Spinal cord (tissue), 10 donors: ENCODE measurements at places on chromosomes 3 and 15.

GRCh38 chr15:99669250-99669649 is 64.0 kb downstream of the LYSMD4 start:
- no peak for DNase-seq

- no peak for DNase-seq
Observed at GRCh38 chr15:96183514-96183850, 147.0 kb upstream of the NR2F2 start.

DNA sequence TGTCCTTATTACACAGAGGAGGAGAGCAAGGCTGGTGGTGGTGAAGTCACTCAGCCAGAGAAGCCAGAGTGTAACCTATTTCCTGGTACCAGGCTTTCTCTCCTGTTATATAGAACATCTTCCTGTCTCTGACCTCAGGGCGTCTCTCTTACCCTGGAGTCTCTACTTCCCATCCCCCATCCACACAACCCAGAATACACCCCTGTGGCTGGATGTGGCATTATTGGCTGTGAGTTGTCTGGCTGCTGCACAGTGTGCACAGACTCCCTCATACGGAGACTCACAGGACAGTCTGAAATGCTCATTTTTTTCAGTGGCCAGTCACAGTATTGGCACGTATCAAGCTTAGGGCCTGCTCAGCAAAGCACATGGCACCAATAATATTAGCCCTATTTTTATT is 8.6 kb downstream of the PODXL2 start:
- no peak for DNase-seq

DNA sequence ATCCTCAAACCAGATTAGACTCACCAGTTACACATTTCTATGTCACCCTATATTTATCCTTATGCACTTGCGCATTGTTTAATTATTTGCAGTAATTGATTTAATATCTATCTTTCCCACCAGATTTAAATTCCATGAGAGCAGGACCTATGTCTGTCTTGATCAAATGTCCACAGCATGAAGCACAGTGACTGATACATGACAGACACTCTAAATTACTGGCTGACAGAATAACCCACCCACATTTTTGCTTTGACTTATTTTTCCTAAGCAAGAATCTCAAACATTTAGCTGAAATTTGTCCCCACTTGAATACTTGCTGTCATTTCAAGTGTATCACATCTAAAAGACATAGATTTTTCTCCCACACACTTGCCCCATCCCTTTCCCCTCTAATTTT is 7.5 kb downstream of the CD200R1 start:
- DNase-seq, result no peak

DNA sequence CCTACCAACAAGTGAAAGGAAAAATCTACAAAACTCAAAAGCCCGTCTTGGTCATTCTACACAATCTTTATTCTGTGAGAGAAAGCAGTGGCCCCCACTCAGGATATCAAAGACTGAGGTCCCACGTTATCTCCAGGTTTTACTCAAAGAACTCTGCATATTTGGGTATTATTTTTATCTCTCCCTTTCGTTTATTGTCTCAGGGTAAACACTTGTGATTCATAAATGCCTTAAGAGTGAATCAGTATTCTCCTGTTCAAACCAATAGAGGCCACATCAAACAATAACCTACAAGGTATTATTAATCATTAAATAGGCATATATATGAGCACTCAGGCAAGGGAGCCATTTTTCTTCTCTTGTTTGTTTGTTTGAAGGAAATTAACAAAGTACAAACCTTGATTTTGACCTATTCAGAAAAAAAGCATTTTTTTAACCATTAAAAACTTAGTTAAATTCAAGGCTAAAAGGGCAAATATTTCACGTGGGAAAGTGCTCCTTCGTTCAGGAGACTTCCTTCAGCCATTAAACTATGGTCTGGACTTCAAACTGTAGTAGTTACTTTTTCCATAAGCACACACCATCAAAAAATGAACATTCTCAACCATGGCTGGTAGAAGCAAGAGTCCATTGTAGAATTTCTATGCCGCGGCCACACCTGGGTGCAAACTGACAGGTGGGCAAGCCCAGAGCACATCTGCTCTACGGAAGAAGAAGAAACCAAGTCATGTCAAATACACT is 13.9 kb upstream of the HES1 start:
- DNase-seq, result no peak

GRCh38 chr15:34793071-34793470 is 2.3 kb downstream of the ACTC1 start:
- no peak for DNase-seq

DNA sequence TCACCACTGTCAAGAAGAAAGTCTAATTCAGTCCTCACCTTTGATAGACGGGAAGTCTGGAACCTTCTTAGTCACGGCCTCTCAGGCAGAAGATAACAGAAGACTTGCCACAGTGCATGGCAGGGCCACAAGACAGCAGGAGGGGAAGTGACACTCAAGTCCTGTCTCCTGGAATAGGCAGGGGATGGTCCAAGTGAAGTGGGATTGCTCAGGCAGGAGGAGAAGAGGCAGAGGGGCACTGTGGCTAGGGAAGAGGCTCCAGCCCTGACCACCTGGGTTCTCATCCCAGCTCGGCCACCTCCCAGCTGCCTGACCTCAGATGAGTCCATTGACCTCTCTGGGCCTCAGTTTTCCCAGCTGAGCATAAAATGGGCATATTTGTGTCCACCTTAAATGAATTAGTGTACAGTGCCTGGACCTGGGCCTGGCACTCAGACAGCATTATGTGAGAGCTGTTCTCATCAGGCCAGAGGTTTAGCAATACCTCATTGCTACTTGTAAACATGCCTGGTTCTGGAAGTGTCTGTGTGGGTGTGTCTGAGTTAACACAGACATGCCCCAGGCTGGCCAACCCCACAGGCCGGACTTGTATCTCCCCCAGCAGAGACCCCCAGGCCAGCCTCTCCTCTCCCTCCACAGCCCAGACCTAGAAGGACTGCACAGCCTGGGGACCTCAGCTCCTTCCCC is 11.5 kb upstream of the PCSK6 start:
- DNase-seq, result no peak

DNA sequence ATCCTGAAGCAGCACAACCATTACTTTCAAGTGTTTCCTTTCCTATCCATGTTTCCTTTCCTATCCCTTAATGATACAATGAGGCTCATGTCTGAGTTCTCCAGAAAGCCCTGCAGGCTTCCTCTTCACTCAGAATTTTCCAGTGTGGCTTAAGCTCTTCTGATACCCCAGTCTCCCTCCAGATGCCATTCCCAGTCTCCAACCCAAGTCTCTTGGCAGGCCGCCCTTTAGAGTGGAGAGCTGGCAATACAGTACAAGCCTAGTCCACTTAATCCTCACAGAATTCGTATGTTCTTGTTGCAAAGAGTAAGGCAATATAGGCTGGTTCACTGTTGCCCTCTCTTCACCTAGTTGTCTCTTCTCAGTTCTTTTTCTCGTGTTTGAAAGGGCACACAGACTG is 503.9 kb upstream of the MDFIC2 start:
- DNase-seq, result no peak

GRCh38 chr3:10285272-10286132 is 7.2 kb downstream of the GHRL start:
- no peak for DNase-seq

DNA sequence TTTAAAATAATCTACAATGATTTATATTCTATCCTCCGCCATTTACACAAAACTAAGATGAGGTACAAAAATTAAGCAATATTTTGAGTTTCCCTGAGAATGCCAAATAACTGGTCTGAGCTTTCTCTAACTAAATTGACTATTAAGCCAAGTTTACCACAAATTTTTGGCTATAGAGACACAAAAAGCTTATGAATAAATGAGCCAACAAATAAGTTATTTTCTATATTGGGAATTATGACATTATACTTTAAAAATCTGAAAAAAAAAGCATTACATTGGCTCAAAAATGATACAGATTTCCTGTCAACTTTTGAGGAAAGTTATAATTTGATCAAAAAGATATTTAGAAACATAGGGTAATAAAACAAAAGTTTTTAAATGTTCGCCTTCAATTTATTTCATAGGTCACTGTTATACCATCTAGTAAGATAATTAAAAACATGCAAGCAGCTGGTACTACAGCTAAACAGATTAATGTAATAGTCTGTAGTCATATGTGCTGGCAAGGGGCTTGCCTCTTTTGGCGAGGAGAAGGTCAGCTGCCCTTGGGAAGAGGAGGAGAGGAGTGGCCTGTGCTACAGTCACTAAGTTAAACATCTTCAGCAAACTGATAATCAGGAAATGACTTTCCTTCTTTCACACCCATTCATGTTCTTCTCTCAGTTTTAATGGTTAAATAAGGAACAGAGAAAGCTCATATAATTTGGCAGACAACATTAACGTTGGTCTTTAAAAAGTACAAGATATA is 318.5 kb downstream of the TBC1D5 start:
- no peak for DNase-seq

GRCh38 chr3:122688996-122689395 is 8.4 kb downstream of the PARP14 start:
- DNase-seq, result no peak
